ENCODE measurements at places on chromosomes 13 and 19.
A peak's percentile ranks its signal among the peaks of the same experiment; 100 is the strongest.

- DNase-seq = peak; percentile 89
These were observed 15.3 kb downstream of the CDX2 start for GRCh38 chr13:27953676-27954405.

- DNase-seq = no peak
These were observed 80.5 kb upstream of the POSTN start for GRCh38 chr13:37679043-37679442.

DNA sequence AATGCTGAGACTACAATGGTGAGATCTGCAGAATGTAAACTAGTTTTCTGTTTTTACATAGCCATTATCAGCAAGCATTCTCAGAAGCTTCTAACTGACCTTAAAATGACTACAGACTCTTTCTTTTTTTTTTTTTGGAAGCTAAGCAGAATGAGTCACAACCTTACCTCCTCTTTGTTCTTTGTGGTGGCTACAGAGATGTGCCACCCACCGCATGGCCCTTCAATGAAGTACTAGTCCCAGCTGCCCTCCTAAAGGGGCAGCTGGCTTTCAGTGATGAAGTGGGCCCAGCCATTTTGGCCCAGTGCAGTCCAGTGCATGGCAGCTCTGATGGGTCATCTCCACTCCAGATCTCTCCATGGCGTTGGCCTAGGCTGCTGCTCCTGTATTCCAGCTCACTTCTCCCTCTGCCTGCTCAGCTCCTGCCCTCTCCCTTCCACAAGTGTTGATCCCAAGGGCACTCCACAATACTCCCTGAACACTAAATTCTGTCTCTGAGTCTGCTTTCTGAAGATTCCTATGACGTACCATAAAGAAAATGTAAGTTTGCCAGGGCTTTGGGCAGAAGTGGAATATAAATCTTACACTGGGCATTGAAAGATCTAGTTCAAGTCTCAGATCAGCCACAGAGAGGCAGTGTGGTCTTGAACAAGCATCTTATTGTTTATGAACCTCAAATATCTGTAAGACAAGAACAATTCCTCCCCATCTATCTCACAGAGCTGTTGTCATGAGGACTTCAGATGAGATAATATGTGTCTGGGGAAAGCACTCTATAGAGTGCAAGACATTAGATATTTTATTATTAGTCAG is 85.6 kb downstream of the RXFP2 start:
- no peak for DNase-seq

GRCh38 chr19:986083-986482 is 1.9 kb downstream of the WDR18 start:
- no peak for DNase-seq

- no peak for DNase-seq
These were observed 62.6 kb downstream of the MYH14 start for GRCh38 chr19:50266041-50266440.

- DNase-seq = no peak
These were observed 560.9 kb upstream of the PCDH9 start for GRCh38 chr13:67791047-67791446.

GRCh38 chr19:5138606-5139582 is 170.0 kb downstream of the KDM4B start:
- peak; percentile 86 for DNase-seq

DNA sequence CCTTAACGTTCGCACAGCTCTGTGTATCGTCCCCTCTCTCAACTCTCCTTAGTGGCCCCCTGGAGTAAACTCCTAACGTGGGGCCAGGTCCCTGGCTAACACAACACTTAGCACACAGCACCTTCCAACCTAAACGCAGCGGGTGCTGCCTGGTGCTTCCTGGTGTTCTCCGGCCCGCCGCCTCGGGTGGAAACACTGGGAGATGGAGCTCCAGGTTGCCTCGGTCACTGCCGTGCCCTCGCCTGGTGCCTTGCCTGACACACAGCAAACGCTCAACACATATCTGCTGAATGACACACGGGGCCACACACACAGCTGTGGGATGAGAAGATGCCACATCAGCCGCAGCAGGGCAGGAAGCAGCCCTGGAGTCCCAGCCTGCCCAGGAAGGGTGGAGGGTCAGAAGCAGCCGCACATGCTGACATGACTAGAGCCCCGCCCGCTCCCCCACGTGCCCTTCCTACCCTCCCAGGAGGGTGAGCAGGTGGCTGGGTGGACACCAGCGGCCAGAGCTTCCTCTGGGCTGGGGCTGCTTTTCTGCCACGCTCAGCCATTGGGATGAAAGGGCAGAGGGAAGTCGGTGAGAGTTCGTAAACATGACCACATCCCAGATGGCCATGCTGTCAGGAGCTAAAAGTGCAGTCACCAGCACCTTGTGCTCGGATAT is 6.6 kb downstream of the PEPD start:
- DNase-seq = no peak

DNA sequence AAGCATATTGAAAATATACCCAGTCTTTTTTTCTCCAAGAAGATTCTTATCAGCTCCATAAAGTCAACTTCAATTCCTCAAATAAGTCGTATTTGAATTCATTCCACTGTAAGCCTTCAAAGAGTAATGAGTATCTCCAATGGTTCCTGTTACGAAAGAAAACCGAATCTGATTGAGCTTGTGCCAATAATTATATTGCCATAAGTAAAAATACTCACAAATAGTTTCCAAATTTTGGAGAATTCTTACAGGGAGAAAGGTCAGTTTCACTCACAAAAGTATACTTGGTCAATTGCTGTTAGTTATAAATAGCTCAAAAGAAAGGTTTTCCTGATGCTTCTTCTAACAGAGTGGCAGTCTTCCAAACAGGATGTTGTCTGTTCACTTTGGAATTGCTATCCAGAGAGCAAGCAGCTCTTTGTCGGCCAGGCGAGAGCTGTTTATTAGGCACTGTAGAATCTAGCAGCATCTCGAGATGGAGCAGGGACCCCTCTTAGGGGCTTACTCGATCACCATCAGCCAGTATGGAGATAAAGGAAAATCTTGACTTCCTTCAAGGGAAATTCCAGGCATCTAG is 13.5 kb downstream of the ERICH4 start:
- no peak for DNase-seq

DNA sequence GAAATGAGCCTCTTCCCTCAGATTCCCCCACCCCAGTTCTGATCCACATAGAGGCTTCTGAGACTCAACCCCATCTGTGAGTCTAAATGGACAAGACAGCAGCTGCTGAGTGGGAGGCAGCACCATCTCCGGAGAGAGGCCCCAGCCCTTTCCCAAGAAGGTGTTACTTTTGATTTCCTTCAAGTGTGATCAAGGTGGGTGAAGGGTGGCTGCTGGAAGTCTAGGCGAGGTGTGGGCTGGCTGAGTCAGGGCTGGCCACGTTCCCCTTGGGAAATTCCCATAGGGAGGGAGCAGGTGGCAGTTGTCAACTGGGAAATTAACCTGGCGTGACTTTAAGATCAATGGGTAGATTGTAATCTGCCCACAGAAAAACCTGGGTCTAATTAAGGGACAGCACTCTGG is 148.0 kb downstream of the FOXO1 start:
- no peak for DNase-seq

DNA sequence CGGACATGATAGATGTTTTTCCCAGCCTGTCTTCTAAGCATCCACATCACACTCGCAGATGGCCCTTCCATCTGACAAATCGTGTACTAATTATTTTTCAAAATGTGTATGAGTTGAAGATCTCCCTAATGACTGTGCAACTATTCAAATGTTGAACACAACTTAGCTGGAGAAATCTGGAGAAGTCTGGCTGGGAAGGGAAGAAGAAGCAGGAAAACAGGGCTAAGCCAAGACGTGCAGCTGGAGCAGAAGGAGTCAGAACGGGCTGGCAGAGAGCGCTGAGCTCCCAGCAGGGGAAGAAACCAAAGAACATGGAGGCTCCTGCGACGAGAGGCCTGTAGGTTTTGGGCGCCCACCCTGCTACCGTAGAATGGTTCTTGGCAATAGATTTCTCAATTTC is 13.2 kb upstream of the LATS2 start:
- no peak for DNase-seq
